Muscle of leg (tissue), 16 donors: ENCODE measurements at places on chromosomes 7 and 10.

DNA sequence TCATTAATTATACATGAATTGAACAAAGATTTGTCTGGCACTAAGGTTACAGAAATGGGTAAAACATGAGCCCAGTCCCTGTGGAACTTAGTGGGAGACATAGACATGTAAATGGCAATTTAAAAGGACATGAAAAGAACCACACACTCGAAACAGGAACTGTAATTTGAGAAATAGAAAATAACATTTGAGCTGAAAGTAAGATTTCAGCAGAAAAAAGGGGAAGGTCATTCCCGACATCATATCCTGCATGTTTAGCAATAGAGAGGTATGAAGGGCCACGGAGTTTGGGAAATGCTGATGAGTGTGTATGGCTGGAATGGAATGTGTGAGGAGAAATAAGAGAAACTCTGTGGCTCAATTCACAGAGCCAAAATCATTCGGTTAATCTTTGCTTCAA is 175.4 kb upstream of the AHR start:
- H3K4me3 ChIP-seq = no peak overlapping the region
- H3K27me3 ChIP-seq = no peaks in the 10 kb centered on the region
- no peak overlapping the region for H3K27ac ChIP-seq
- no peaks in the 10 kb centered on the region for H3K36me3 ChIP-seq
- DNase-seq = peak; percentile 71

- peaks cover 2% of the 10 kb centered on the region for H3K27me3 ChIP-seq
- no peak for DNase-seq
- H3K4me1 ChIP-seq = peaks cover 3% of the 10 kb centered on the region
- peaks cover 7% of the 10 kb centered on the region for H3K36me3 ChIP-seq
- no peak overlapping the region for H3K4me3 ChIP-seq
Observed at GRCh38 chr7:26185131-26185843, 15.3 kb downstream of the HNRNPA2B1 start.

GRCh38 chr10:3008518-3009195 is 58.7 kb upstream of the PFKP start:
- no peaks in the 10 kb centered on the region for H3K27me3 ChIP-seq
- no peaks in the 10 kb centered on the region for H3K36me3 ChIP-seq
- DNase-seq = no peak

GRCh38 chr7:145263886-145264285 is 428.0 kb upstream of the TPK1 start:
- no peaks in the 10 kb centered on the region for H3K4me1 ChIP-seq
- H3K27me3 ChIP-seq = no peaks in the 10 kb centered on the region
- H3K36me3 ChIP-seq = no peaks in the 10 kb centered on the region
- no peak overlapping the region for H3K4me3 ChIP-seq
- no peak overlapping the region for H3K27ac ChIP-seq

- H3K36me3 ChIP-seq = peaks cover 3% of the 10 kb centered on the region
- peak; percentile 49 for DNase-seq
- H3K27me3 ChIP-seq = no peaks in the 10 kb centered on the region
Observed at GRCh38 chr10:114362826-114363355, 41.4 kb downstream of the AFAP1L2 start.
